Vagina (tissue), 2 donors: ENCODE measurements at places on chromosomes 1 and 21.

DNA sequence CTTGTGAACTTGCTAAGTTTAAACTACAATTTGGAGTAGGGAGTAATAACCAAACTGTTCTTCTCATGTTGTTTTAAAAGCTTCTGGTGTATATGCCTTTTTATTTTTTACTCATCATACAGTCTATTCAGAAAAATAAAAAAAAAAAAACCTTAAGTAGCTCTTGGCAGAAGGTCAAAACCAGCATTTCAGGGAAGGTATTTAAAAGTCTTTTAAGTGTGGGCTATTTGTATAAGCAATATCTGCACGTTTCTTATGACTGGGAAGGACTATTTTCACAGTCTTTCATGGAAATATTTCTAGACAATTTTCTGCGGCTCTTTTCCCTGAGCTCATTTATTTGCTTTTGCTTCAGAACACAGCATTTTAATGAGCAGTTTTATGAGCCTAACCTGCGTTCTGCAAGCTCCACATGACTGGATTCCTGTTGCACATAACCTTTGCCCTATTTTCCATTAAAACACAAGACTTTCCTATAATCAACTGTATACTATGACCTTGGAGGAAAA lies 60.9 kb upstream of the C1orf105 start:
- no peak for DNase-seq

GRCh38 chr1:51726544-51727225 lies 109.8 kb downstream of the OSBPL9 start:
- DNase-seq = no peak

GRCh38 chr1:216086678-216087077 lies 336.6 kb downstream of the USH2A start:
- no peak for DNase-seq

DNA sequence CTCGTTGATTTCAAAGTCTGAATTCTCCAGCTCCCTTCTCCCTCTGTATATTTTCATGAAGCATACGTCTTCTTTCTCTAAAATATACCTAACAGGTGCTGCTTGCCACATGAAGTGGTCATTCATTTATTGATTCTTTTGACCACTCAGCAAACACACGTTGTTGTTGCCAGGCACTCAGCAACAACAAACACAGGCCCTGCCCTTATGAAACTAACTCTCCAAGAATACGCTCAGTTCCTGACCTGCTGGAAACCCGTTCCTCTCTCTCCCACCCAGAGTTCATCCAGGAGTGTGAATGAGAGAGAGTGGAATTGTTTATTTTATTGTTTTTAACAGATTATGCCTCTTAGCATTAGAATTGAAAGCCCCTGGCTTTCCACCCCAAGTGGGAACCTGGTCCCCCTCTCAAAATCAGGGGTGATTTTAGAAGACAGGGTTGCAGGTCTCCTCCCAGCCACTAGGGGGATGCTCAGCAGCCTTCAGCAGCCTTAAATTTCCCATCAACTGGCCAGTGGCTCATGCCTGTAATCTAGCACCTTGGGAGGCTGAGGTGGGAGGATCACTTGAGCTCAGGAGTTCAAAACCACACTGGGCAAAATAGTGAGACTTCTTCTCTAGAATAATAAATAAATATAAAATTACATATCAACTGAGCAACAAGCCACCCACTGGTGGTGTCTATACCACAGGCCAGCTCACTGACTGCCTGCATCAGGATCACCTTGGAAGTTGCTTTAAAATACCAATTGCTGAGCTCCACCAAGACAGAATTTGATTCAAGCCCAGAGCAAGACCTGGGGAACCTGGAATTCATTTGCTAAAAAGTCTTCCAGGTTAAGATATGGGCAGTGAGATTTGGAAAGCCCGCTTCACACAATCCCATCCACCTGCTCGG lies 181.0 kb upstream of the KLHDC7A start:
- DNase-seq = no peak

DNA sequence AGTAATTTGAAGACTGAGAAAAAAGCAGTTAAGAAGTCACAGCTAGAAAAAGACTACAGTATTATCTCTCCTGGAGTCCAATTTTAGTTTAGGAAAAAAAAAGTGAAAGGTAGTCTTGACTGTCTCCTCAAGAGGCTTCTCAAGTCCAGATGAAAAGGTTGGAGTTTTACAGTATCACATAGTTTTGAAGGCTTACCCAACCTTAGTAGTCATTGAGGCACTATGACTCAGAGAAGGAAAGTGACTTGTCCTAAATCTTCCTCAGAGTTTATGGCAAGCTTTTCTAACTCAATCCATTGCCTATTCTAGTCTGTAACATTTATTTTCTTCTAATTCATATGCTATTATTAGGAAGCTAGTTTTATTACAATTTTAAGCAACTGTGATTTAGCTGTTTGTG lies 174.9 kb downstream of the DPYD start:
- DNase-seq = no peak

- DNase-seq = no peak
These were observed 5.8 kb upstream of the CHI3L2 start for GRCh38 chr1:111221633-111222291.

GRCh38 chr1:25889470-25889869 lies 14.0 kb upstream of the PAQR7 start:
- DNase-seq = no peak

GRCh38 chr1:240630409-240630808 lies 18.5 kb upstream of the GREM2 start:
- DNase-seq = no peak

- peak; percentile 46 for DNase-seq
These were observed 75.2 kb upstream of the GADD45A start for GRCh38 chr1:67609577-67610341.

DNA sequence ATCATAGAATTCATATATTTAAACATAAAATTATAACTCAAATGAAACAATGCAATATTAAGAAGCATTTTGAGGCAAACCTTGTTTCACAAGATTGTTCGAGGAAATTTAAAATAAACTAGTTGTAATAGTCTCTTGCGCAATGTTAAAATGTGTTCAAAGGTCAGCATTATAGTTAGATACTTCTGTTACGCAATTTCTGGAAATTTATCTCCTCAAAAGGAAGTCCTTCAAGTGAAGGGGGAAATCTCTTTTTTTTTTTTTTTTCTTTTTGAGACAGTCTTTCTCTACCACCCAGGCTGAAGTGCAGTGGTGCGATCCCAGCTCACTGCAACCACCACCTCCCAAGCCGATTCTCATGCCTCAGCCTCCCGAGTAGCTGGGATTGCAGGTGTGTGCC lies 52.1 kb downstream of the FMO4 start:
- no peak for DNase-seq

DNA sequence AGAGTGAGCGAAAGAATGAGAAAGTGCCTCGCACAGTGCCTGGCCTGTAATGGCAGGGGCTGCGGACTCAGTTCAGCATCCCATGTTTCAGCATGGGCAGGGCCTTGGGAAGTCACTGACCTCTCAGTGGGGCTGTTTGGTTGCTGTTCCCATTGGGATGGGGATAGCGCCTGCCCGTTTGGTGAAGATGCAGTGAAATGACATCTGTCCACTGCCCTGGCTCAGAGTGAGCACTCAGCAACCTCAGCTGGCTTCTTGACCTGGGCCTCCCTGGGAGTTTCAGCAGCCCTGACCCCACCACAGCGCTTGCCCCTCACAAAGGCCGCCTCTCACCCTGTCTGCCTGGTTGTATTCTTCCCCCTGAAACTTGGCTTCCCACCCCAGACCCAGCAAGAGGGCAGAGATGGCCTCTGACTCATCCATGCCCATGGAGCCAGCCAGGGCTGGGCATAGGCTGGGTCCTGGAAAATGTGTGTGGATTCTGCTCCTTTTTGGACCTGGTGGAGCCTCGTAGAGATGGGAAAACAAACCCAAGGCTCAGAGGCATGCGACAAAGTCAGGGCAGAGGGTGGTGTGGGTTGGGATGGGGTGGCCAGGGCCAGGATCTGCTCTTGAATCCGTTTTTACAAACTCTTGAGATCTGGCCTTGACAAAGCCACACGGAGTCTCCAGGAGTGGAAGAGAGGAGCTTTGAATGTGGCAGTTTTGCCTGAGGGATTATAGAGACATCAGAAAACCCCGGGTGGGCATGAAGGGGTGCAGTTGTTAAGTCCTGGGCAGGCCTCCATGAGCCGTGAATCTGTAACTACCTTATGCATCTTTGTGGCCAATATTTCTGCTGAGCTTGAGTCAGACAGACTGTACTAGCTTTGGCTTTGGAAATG lies 1.2 kb downstream of the XKR8 start:
- DNase-seq = no peak

GRCh38 chr1:117271959-117272358 lies 61.2 kb upstream of the VTCN1 start:
- no peak for DNase-seq

DNA sequence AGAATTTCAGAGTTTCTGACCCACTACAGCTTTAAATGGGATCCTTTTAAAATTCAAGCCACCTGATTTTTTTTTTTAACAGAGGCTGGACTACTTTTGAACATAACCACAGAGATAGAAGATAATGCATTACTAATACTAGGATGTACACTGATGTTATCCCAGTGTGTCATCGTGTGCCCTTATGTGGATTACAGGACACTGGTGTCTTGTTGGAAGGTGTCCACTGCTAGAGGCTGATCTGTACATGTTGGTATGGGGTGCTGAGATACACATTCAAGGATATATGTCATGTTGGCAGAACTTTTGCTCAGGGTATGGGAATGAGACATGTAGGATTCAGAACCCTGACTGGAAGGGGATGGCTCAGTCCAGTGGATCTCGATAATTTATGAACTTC lies 56.3 kb downstream of the INAVA start:
- DNase-seq = no peak

DNA sequence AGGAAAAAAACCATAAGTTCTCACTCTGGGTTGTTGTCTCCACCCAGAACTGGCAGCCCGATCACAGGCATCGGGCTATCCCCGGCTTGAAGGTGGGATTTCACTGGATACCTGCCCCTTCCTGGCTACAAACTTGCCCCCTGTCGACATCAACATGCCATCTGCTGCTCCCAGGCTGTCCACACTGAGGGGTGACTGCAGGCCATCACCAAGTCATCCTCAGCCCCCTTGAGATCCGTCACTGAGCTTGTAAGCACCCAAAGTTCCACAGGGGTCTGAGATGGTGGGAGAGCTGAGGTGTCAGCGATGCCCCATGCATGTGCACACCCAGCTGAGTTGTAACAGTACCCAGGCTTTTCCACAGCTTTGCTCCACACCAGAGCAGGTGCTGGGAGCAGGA lies 211.0 kb downstream of the AMY1C start:
- no peak for DNase-seq

DNA sequence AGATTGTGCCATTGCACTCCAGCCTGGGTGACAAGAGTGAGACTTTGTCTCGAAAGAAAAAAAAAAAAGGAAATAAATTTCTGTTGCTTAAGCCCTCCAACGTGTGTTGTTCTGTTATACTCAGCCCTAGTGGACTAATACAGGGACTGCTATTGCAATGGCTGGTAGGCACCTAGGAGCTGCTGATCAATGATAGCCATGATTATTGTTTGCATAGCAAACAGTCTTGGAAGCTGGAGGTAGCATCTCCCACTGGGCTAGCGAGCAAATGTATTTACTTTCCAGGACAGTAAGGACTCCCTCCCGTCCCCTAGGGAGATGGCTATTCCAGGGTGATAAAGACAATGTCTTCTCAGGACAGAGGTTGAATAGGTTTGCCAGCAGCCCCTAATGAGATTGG lies 13.5 kb upstream of the TNFRSF8 start:
- DNase-seq = no peak

DNA sequence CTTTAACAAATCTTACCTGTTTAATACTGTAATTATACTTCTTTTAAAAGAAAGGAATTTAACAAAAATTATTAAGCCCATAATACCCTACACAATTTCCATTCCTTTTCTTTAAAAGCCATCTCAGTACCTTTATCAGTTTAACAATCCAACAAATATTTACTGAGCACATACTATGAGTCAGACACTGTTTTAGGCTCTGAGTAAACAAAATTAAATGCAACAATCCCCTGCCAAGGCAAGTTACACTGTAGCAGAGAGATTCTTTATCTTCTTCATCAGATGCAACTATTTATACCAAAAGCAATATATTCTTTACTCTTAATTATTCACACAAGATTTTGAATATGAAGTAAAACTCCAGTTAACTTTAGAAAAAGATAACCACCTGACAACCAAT lies 12.0 kb downstream of the DENND1B start:
- no peak for DNase-seq

- DNase-seq = no peak
These were observed 112.7 kb upstream of the JUN start for GRCh38 chr1:58896246-58897183.

DNA sequence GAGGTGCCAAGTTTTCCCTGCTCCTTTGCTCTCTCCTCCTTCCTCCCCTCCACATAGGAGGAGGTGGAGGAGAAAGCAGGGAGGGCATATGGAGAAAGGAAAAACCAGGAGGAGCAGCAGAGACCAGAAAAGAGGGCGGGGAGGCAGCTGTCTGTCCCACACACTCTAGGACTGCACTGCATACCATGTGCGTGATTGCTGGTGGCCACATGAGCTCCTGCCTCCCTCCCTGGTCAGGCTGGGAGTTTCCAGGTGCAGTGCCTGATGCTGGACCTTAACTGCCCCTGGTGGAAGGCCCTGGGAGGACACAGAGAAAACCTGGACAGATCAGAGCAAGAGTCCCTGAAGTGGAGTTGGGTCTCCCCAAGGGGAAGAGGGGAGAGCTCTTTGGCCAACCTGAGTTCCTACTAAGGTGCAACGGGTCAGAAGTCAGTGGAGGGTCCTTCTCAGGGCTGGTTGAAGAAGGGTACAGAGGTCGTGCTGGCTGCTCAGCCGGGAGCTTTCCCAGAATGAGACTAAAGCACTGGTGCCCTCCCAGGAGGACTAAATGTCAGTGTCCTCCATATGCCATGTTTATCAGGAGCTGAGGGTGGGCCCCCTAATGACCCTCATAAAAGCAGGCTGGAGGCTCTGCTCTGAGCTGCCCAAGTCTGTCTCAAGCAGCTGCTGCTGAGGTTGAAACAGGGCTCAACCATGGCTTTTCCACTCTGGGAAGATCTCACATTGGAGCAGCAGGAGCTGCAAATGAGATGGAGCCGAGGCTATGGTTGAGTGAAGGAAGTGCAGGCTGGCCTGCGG lies 3.5 kb upstream of the LGR6 start:
- DNase-seq = no peak

DNA sequence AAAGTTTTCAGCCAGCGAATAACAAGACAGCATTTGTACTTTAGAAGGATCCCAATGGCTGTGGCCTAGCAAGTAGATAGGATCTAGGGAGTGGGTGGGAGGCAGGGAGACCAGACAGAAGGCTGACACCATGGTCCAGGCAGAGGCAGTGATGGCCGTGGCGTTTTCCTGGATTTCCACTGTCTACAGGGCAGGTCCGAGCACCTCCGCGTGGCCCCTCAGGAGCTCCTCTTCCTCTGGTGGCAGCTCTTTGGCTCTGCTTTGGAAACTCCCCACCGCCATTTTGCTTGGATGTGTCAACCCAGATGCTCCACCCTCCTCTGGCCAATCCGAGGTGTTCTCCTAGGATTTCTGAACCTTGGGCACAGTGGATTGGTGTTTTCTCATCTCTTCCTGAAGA lies 25.1 kb downstream of the PADI4 start:
- no peak for DNase-seq
